ENCODE measurements at places on chromosomes 12 and 14. TPM values are rescaled to one million over a fixed set of nuclear protein-coding genes. Genes with fewer than 3 reads are reported as not detected.
A peak's percentile ranks its signal among the peaks of the same experiment; 100 is the strongest.

SLC25A47 gene
- not detected for total RNA-seq

CFAP251 gene
- total RNA-seq = 1.4 TPM

RNASE11 gene
- total RNA-seq = not detected

LMNTD1 gene
- not detected for total RNA-seq

CCNT1 gene
- 60.4 TPM for total RNA-seq

LAG3 gene
- 46.6 TPM for total RNA-seq

NFKBIA gene
- 88.1 TPM for total RNA-seq

GLIPR1L1 gene
- total RNA-seq = not detected

MSRB3 gene
- not detected for total RNA-seq

IL31 gene
- total RNA-seq = not detected

GPR162 gene
- total RNA-seq = 0.30 TPM

GRCh38 chr12:28212182-28212581 lies 21.9 kb downstream of the CCDC91 start:
- no peak for DNase-seq
- no peaks in the 10 kb centered on the region for H3K27me3 ChIP-seq
- no peaks in the 10 kb centered on the region for H3K4me1 ChIP-seq
- H3K4me3 ChIP-seq = no peak overlapping the region
- H3K36me3 ChIP-seq = peaks cover 39% of the 10 kb centered on the region

DNA sequence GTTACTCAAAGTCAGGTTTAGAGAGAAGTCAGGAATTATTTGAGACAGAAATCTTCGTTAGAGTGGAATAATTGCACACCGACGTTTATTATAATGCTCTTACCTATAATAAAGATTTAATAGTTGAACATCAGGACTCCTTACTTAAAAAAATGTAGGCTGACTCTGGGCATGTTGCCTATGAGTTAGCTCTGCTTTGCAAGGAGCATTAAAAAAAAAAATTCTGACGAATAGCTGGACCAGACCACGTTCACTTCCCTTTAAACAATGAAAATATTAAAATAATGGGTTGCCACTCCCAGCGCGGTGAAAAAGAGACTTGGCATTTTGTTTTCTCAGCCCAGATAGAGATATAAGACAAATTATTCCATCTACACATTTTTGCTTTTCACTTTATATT lies 574 bp upstream of the FANCM start:
- H3K27me3 ChIP-seq = no peaks in the 10 kb centered on the region
- peak overlapping the region; percentile 100 for H3K27ac ChIP-seq
- peak overlapping the region; percentile 100 for H3K4me3 ChIP-seq
- peaks cover 5% of the 10 kb centered on the region for H3K36me3 ChIP-seq

GRCh38 chr12:108237272-108237671 lies 101.8 kb downstream of the CMKLR1 start:
- no peaks in the 10 kb centered on the region for H3K4me1 ChIP-seq
- no peak overlapping the region for H3K27ac ChIP-seq
- DNase-seq = no peak
- peaks cover 8% of the 10 kb centered on the region for H3K27me3 ChIP-seq
- no peak overlapping the region for H3K4me3 ChIP-seq

DNA sequence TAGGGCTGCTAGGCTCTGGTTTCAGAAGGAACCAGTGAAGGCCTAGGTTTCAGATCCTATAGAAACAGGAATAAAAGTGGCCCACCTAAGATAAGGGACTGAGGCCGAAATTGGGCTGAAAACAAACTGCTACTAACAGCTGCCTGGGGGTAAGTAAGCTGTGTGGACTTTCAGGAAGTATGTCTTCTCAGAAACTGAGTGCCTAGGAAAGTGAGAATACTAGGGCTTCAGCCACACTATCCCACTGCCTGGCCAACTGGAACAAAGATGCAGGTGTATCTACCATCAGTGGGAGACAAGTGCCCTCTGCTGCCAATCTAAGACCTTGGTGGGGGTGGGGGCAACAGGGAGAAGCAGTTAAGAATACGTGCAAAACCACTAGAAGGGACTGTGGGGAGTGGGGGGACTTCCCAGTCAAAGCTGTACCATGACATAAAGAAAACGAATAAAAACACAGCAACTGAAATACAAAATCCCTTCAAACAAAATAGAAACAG lies 82.5 kb downstream of the MED13L start:
- H3K4me1 ChIP-seq = peaks cover 21% of the 10 kb centered on the region
- H3K27me3 ChIP-seq = no peaks in the 10 kb centered on the region
- H3K4me3 ChIP-seq = peak overlapping the region; percentile 54
- DNase-seq = peak; percentile 32
- peak overlapping the region; percentile 60 for H3K27ac ChIP-seq

DNA sequence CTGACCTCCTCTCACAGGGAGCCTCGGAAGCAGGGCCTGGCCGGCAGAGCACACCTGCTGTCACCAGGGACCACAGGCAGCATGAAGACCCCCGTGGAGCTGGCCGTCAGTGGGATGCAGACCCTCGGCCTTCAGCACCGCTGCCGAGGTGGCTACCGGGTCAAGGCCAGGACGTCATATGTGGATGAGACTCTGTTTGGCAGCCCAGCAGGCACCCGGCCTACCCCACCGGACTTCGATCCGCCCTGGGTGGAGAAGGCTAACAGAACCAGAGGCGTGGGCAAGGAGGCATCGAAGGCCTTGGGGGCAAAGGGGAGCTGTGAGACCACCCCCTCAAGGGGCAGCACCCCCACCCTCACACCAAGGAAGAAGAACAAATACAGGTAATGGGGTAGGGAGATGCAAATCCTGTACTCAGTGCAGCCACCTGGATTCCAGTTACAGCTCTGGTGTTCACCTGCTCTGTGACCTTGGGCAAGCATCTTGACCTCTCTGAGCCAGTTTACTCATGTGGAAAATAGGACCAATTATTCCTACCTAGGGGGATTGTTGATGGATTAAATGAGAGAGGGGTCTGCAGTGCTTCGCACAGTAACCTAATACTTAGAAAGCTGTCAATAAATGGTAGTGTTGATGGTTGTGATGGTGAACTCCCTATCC lies 1.3 kb downstream of the RITA1 start:
- H3K27me3 ChIP-seq = no peaks in the 10 kb centered on the region

- peak overlapping the region; percentile 90 for H3K4me3 ChIP-seq
- DNase-seq = no peak
- peak overlapping the region; percentile 89 for H3K27ac ChIP-seq
- no peaks in the 10 kb centered on the region for H3K27me3 ChIP-seq
Measured at GRCh38 chr12:132954471-132955048, 1.5 kb downstream of the ZNF605 start.

- H3K36me3 ChIP-seq = no peaks in the 10 kb centered on the region
- no peak for DNase-seq
- no peak overlapping the region for H3K27ac ChIP-seq
- no peak overlapping the region for H3K4me3 ChIP-seq
- no peaks in the 10 kb centered on the region for H3K27me3 ChIP-seq
Measured at GRCh38 chr12:79063258-79063657, 198.7 kb downstream of the SYT1 start.

DNA sequence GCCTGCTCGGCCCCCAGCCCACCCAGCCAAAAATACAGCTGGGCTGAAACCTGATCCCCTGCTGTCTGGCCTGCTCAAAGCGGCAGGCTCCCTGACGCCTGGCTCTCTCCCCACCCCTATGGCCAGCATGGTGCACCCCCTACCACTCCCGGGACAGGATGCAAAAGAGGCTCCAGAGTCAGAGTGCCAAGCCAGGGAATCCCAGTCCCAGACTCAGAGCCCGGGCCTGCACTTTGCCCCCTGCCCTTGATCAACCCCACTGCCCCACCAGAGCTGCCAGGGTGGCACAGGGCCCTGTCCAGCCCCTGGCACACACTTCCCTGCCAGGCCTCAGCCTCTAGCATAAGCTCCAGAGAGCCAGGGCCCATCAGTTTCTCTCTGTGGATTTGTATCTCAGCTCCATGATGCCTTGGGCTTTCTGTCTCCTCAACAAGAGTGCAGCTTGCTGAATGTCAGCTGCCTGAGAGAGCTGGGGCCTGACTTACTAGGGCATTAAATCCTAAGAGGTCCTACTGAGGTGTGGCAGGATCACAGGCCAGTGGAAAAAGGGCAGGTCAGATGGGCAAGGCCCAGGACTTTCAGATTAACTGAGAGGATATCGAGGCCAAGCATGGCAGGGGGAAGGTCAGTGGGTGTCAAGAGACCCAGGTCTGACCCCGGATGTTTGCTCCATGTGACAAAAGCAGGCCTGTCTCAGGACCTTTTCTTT lies 13.9 kb downstream of the ACVRL1 start:
- no peak for DNase-seq
- no peaks in the 10 kb centered on the region for H3K36me3 ChIP-seq
- H3K4me1 ChIP-seq = peaks cover 7% of the 10 kb centered on the region

DNA sequence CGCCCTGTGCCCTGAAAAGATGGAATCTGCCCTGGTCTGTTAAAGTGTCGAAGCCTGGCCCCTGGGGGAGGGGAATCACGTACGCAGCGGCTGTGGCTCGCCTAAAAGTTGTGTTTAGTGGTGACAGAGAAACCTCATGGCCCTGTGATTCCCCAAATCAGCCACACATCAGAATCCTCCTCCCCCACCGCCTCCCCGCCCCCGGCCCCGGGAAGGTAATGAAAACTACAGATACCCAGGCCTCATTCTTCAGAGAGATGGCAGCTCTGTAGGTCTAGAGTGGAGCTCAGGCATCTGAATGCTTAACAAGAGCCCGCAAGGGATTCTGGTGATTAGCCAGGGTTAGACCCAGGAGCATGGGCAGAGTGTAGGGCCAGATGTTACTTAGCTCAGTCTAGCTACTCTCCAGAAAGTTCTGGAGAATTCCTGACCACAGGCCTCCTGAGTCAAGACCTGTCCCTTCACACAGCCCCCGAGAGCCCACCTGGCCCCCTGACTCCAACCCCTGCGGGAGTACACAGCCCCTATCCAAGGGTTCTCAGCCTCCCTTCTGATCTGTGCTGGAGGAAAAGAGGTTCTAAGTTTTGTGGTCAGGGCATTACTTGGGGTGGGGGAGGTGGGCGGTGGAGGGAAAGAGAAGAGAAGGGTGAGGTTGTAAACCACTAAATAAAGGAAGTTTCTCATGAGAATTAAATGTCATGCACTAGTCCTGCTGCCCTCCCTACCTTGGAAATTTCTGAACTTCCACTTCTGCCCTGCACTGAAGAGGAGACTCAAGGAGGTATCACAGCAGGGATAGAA lies 114.8 kb downstream of the PLXNC1 start:
- H3K4me3 ChIP-seq = peak overlapping the region; percentile 90
- no peaks in the 10 kb centered on the region for H3K27me3 ChIP-seq
- H3K4me1 ChIP-seq = peaks cover 44% of the 10 kb centered on the region
- peak overlapping the region; percentile 96 for H3K27ac ChIP-seq
- H3K36me3 ChIP-seq = peaks cover 62% of the 10 kb centered on the region

Data from activated naive CD8-positive, alpha-beta T cell treated with anti-CD3 and anti-CD28 coated beads, Interleukin-2, amount 10 ng/mL, durations not matched to agents 7 days and 5 days (primary cell).